H1 (cell line): ENCODE measurements at places on chromosomes 2 and 18. TPM values are rescaled to one million over a fixed set of nuclear protein-coding genes. Genes with fewer than 3 reads are reported as not detected.

The CHRNG gene
- not detected in 2 replicates for total RNA-seq

- no peak for DNase-seq
These were observed 214.6 kb downstream of the RDH14 start for GRCh38 chr2:18345848-18346247.

GRCh38 chr18:5895299-5895875, at the start of gene TMEM200C:
TMEM200C (minus strand) TSS chr18:5895522; CDS start chr18:5892063, 3,459 bp downstream.
- no peak for DNase-seq

GRCh38 chr2:24723665-24724064, 69.5 kb downstream of the PTRHD1 start:
- DNase-seq: no peak

- DNase-seq: no peak
These were observed 40.8 kb upstream of the CYP1B1 start for GRCh38 chr2:38116762-38117161.

GRCh38 chr2:55861733-55862132, 61.8 kb downstream of the EFEMP1 start:
- no peak for DNase-seq

- DNase-seq: no peak
These were observed 43.6 kb upstream of the IHH start for GRCh38 chr2:219104107-219105035.

The LBH gene
- 24.6 and 25.7 TPM in 2 replicates for total RNA-seq

DNA sequence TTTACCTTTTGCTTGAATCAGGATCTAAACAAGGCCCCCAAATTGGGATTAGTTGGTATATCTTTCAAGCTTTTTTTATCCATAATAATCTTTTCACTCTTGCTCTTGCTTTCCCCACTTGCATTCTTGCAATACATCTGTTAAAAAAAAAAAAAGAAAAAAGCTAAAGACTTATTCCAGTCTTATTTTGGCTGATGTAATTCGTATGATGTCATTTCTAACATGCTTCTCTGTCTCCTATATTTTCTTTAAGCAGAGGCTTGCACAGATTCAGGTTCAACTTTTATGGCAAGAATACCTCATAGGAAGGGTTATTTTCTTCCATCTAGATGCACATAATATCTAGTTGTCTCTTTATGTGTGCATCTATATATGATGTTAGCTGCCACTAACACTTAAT, 9.8 kb upstream of the GCFC2 start:
- DNase-seq: no peak

The CCDC138 gene
- total RNA-seq: 29.8 and 31.6 TPM in 2 replicates
